ENCODE measurements at places on chromosomes 4 and X.
A peak's percentile ranks its signal among the peaks of the same experiment; 100 is the strongest.

DNA sequence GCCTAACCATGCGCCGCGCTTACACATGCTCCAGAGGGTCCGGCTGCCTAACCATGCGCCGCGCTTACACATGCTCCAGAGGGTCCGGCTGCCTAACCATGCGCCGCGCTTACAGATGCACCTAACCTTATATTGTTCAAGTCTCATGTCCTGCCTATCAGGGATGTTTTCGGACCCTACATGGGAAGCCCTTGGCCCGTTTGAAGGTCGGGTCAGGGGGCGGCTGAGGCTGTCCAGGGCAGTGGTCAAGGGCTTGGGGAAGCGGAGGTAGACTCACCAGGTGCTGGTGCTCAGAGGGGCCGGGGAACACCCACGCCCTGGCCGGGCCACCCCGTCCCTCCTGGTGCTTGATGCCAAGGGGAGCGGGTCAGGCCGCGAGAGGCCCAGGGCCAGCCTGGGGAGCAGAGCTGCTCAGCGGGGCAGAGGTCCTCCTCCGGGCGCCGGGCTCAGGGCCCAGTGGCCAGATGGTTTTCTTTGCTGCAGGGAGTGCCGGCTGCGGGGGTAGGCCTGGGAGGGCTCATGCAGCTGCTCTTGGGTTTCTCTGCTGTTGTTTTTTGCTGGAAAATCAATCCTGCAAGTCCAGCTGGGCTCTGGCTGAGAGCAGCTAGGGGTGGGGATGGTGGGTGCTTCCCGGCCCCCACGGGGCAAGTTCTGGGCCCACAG, 35.4 kb upstream of the SPON2 start:
- peak; percentile 84 for DNase-seq

DNA sequence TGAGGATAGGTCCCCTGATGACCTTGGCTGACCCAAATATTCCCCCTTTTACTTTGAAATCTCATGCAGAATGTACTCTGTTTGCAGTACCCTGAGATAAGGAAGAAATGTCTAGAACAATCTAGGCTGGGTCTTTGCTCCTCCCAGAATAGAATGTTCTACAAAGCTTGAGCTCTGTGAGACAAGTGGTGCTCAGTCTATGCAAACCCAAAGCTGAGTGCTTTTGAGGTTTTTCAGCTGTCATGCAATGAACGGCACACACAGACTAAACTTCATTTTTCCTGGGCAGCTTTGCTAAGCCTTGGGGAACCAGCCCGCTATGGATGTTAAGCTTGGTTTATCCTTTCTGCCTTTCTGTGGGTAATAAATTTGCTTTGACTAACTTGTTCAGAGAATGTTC, 513.6 kb downstream of the FAT4 start:
- DNase-seq = no peak

- peak; percentile 53 for DNase-seq
Observed at GRCh38 chrX:9312922-9313867, 151.7 kb upstream of the TBL1X start.

GRCh38 chr4:29199485-29199884, 1520.7 kb upstream of the PCDH7 start:
- DNase-seq = no peak

- no peak for DNase-seq
Observed at GRCh38 chrX:19649226-19649995, 134.1 kb upstream of the MAP3K15 start.

DNA sequence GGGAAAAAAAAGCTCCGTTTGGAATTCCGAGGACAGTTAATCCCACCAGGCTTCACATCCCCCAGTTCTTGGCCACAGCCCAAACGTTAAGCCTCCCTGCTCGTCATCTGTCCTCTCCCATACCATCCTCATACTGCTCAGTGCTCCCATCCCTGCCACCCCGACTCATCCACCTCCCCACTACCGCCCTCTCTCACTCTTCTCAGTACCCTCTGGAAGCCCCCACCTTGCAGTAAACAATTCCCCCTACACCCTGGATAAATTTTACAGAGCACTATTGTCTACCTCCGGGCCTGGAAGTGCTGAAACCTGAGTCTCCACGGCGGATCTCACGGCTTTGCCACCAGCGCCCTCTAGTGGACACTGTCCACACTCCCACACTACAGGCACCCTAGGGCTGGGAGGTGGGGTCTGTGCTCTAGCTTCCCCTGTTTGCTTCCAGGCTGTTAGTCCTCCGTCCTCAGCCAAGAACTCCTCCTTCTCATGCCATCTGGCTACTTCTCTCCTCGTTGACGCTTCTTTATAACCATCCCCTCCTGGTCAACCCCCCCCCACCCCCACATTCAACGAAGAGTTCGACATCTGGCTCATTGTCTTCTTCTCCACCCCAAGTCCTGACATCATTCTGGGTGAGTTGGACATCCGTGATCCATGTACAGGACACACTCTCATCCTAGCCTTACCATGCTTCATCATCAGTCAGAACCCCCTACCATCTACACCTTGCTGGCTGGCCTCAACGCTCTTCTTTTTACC, 54.5 kb downstream of the RTL9 start:
- DNase-seq = peak; percentile 71

DNA sequence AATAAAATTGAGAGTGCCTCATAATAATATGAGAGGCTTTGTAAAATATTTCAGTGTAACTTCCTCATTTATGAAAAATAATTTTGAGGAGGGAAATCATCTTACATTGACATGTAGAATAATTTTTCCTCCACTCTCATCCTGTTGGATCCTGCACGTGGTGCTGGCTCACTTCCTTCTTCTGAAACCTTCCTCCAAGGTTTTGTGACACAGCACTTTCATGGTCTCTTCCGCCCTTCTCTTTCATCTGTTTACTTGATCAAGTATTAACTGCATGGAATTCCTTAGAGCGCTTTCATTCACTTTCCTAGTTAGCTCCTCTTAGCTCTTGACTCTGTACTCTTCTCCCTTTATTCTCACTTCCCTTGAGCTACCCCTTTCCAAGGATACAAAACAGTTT, 246.5 kb downstream of the RAPGEF2 start:
- no peak for DNase-seq

DNA sequence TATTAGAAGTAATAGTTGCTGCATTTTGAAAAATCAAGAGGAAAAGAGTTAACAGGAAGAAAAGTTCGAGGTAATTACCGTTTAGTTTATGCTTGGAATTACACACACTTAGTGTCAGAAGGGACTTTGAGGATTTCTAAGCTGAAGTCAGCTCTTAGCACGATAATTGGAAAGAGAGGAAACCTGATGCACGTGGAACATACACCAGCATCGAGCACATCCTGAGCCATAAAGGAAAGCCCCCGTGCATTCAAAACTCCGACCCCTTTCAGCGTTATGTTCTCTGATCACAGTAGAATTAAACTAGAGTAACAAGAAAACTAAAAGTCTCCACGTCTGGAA, 400 bp upstream of the PAQR3 start:
- no peak for DNase-seq

DNA sequence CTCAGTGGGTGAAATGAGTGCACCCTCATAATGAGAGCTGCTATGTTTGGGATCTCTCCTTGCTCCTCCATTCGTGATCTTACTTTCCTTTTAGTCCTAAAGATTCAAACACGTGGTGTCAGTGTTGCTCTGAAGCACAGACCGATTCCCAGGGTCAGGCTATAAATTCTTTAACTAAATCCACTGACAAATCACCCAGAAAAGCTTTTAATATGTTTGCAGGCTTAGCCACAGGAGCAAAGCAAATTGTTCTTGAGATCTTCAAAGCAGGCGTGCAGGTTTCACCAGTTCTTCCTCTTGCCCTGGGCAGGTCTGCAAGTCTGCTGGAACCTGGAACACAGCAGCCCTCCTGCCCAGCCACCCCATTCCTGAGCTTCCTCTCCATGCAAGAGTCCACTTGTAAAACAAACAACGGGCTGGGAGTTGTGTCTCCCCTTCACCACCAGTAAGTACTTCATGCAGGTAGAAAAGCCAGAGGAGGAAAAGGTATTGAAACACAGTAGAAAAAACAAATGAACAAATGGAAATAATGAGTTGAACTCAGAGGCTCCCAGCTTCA, 70.1 kb upstream of the ENPP6 start:
- DNase-seq = no peak

DNA sequence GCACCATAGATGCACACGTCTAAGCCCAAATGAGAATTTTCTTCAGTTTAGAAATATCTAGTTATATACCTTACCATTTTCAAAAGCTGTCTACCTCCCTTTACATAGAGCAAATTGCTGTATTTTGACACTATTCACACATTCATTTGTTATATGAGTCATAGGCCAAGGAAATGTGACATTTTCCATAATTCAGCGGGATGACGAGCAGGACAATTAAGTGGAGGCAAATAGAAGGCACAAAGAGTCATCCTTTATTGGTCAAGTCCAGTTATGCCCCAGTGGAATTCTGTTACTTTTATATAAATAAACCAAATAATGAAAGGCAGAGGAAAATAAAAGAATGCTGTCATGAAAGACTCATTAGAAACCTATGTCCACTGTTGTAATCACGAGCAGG, 27.9 kb downstream of the FGF13 start:
- no peak for DNase-seq

- no peak for DNase-seq
Observed at GRCh38 chr4:3079694-3080123, 5.2 kb downstream of the HTT start.

- peak; percentile 65 for DNase-seq
Observed at GRCh38 chrX:49171752-49172279, at the start of gene PLP2. Gene PLP2, plus strand, starts transcription at chrX:49171898. Its CDS starts 103 bp downstream, at chrX:49172001.

GRCh38 chr4:100945789-100946188, 401.5 kb downstream of the PPP3CA start:
- DNase-seq = no peak

- no peak for DNase-seq
Observed at GRCh38 chr4:60745800-60746571, 454.1 kb upstream of the ADGRL3 start.

GRCh38 chr4:54090404-54090803, 9.6 kb upstream of the GSX2 start:
- no peak for DNase-seq

DNA sequence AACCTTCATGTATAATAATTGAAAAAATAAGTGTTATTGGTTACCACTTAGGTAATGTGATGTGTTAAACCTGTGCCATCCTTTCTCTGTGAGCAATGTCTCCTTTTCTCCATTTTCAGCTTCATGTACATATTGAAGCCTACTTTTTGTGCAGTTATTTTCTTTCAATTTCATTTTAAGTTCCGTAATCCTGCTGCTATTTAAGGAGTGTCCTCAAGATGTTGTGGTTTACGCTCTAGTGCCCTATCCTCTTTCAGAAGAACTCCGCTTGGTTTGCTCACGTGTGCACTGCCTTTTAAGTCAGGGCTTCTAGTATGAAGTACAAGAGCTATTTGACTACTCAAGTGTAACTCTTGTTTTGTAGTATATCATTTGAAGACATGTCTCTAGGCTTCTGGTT, 2253.2 kb upstream of the TENM3 start:
- no peak for DNase-seq

GRCh38 chr4:2804973-2805501, 12.2 kb downstream of the SH3BP2 start:
- peak; percentile 29 for DNase-seq

DNA sequence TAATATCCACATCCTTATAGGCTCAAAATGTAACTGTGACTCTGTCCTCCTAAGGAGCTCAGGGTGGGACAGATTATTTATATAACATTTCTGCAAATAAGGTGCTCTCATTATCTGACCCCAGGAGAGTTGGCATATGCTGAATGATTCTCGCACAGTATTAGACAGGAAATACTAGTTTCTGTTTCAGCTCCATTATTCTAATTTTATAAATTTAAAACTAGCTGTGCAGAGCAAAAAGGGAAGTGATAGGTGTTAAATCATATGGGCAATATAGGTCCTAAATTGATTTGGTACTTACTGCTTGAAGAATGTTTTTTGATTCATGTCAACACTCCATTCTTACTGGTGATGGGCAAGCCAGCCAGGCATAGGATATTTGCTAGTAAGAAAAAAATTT, 141.5 kb downstream of the GLRA2 start:
- no peak for DNase-seq

GRCh38 chr4:54005475-54005874, 58.9 kb downstream of the CHIC2 start:
- DNase-seq = no peak

DNA sequence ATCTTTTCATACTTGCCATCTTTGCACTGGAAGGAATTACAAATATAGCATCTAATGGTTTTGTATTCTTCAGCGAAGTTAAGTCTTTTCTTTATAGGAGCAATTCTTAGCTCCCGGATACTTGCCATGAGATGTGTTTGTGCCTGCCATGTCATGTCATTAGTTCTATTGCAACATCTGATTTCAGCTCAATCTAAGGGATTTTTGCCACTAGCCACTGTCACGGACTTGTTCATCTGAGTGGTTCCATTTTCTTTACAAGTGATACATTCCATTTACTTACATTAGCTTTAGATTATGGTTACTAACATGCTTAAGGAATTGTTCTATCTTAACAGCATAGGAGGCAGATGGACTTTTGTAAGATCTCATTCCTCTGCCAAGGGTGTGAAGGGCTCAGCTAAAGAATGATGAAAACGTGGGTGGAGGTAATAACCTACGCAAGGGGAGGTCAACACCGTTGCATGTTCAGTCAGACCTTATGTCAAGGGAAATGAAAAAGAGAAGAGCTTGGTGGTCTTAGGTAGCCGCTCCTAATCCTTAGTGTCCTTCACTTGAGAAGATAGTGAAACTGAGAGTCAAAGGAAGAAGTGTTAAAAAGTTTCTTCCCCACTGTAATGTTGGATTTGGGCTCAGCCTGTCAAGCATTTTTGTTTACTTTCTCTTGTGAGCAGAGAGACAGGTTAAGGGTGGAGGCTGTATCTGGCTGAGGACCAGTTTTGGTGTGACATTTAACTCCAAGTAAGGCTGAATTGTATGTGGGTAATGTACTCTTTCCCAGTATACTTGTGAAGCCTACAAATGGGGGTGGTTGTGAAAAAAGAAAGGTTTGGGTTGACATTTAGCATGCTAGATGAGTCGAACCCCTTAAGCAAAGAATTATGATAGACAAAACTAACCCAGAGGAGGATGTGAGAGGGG, 3.6 kb upstream of the KLHL2 start:
- DNase-seq = no peak

DNA sequence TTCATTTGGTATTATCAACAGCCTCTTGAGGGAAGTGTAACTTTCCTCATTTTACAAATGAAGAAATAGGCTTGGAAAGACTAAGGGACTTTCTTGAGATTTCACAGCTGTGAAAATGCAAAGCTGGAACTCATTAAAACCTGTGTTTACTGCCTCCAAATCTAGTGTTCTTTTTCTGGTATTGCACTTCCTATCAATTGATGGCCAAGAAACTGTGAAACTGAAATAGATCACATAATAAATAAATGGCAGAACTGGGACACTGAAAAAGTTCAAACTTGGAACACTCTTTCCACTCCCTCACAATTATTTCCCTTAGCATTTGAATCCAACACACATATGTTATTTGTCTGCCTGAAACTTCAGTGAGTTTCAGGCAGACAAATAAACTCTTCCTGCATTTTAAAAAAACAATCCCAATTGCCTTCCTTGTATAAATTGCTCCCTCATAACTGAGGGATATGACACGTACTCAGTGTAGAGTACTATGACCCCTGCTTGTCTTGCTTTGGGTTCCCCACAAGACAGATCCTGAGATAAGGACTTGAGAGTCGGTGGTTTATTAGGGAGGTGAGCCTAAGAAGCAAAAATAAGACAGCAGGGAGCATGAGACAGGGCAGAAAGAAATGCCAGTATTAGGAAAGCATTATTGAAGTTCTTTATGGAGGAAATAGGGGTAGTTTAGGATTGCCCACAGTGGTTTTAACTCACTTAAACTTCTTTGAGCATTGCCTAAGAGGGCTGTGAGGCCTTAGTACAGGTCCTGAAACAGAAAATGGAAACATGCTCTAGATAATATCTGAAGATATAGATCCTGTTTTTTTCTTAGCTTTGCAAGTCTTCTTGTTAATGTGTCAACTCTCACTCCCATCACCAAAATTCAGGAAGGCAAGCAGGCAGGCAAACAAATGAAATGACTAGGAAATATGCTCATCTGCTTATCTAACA, 33.9 kb downstream of the RTL3 start:
- DNase-seq = no peak

- no peak for DNase-seq
Observed at GRCh38 chr4:87406462-87406861, 15.5 kb upstream of the HSD17B11 start.

Measured in left ventricle myocardium superior (tissue), 1 donor.